ENCODE measurements at places on chromosomes 2 and 18.

DNA sequence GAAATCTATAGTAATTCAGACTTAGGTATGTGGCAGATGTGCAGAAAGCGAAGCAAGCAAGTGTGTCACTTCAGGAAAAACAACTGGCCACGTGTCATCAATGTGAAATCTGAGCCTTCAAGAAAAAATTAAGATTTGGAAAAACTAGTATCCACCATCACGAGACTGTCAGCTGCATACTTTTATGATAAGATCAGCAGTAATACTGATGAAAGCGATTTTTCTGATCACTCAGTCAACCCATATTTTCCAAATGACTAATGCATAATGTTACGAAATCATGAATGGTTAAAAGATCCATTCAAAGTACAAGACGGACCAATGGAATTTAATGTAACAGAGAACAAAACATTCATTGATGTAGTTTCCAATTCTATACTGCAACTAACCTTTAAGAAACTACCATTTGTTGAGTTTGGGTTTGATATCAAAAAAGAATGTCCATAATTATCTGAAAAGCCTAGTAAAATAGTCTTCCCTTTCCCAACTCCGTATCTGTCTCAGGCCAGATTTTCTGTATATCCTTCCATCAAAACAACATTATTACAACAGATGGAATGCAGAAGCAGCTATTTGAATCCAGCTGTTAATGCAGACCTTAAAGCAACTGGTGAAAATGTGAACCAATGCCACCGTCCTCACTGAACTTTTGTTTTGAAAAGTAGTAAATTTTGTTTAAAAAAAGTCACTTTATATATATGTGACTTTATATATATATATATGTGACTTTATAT lies 17.0 kb upstream of the BCL2 start:
- DNase-seq, result no peak

DNA sequence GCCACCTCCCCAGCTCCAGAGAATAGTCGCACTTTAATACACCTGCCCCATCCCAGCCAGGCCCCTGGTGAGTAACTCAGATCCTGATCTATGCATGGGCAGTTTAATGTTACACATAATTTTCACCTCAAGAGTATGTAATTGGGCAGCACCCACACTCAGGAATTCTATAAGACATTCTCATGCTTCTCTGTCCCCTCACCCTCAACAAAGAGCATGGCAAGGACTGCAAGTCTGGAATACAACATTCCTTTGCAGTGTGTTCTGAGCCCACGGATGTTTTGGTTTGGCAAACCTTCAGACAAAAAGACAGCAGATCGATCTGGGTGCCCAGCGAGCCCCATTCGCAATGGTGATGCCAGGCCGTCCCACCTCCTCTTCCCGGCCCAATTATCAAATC lies 4.9 kb upstream of the SLC14A1 start:
- DNase-seq, result no peak

- no peak for DNase-seq
These were observed 37.7 kb downstream of the ZNF521 start for GRCh38 chr18:25314151-25314837.

- DNase-seq, result no peak
These were observed 229.7 kb upstream of the AGAP1 start for GRCh38 chr2:235264121-235264493.

- no peak for DNase-seq
These were observed 7.7 kb downstream of the FHL2 start for GRCh38 chr2:105391058-105391627.

GRCh38 chr18:55398858-55399257 lies 189.1 kb downstream of the TCF4 start:
- no peak for DNase-seq

DNA sequence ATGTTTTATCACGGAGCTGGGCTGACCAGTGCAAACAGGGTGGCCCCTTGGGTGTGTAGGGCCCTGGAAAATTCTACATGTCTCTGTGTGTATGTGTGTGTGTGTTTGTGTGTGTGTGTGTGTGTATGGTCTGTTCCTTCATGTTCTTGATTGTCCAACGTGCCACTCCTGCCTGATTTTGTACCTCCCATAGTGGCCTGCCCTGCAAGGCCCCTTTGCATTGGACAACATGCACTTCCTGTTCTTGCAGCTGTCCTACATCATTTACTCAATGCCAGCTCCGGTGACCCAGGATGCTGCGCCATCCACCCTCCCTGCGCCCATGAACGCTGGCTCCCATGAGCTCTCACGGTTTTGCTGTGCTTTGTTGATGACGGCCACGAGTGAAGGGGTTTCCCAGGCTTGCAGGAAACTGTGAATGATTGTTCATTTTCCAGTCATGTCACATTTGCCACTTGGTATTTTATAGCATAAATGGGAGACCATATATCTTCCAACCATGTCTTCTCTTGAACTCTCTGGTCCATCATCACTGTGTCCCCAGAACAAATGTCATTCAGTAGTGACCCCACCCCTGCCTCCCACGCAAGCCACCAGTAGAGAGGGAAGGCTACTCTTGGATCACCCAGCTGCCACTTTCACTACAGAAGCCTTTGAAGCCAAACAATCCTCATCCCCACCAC lies 69.7 kb upstream of the NCK2 start:
- no peak for DNase-seq

DNA sequence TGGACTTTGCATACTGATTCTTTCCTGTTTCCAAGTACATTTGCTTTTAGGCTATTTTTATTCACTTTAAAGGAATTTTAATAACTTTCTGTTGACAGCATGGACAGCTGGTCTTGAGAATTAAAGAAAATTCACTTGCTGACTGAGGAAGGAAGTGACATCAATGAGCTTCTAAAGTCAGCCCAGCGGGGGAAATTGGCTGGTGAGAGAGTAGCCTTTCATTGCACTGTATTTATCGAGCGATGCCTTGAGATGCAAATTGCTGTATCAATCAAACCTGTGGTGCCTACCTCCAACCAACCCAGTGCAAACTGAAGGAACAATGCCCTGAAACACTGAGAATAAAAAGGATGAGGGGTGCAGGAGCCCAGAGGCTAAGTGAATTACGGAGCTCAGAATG lies 91.4 kb upstream of the AQP4 start:
- no peak for DNase-seq

GRCh38 chr18:33830213-33830612 lies 252.2 kb downstream of the ASXL3 start:
- no peak for DNase-seq

GRCh38 chr2:238922435-238922834 lies 74.5 kb downstream of the TWIST2 start:
- no peak for DNase-seq

- DNase-seq, result peak; percentile 19
These were observed 193.4 kb downstream of the TDRD15 start for GRCh38 chr2:21317131-21317530.

- DNase-seq, result no peak
These were observed 265.1 kb downstream of the RIT2 start for GRCh38 chr18:42850174-42851083.

DNA sequence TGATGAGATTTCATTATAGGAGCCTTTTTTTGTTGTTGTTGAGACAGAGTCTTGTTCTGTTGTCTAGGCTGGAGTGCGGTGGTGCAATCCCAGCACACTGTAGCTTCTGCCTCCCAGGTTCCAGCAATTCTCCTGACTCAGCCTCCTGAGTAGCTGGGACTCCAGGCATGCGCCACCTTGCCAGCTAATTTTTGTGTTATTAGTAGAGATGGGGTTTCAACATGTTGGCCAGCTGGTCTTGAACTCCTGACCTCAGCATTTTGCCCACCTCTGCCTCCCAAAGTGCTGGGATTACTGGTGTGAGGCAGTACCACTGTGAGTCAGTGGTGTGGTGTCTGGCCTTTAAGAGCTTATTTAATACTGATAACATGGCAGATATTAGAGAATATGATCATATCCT lies 60.1 kb downstream of the MOB4 start:
- DNase-seq, result no peak

Measured in progenitor cell of endocrine pancreas (in vitro differentiated cells).